ENCODE measurements at places on chromosomes 13 and 19.

DNA sequence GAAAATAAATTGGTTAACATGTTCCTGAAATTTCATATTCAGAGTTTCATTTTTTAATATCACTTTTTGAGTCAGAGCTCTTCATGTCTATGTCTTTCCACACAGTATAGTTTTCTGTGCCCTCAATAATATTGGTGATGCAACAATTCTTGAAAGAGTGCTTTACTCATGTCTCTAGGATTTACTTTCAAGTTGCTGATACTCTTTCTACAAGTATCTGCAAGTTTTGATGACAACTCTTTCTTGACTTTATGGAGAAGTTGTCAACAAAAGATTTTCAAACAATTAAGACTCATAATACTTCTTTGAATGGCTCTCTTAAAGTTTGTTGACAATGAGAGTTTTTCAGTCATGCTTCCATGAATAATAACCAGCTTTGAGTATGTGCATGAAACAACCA lies 561.7 kb downstream of the DIAPH3 start:
- DNase-seq: no peak

DNA sequence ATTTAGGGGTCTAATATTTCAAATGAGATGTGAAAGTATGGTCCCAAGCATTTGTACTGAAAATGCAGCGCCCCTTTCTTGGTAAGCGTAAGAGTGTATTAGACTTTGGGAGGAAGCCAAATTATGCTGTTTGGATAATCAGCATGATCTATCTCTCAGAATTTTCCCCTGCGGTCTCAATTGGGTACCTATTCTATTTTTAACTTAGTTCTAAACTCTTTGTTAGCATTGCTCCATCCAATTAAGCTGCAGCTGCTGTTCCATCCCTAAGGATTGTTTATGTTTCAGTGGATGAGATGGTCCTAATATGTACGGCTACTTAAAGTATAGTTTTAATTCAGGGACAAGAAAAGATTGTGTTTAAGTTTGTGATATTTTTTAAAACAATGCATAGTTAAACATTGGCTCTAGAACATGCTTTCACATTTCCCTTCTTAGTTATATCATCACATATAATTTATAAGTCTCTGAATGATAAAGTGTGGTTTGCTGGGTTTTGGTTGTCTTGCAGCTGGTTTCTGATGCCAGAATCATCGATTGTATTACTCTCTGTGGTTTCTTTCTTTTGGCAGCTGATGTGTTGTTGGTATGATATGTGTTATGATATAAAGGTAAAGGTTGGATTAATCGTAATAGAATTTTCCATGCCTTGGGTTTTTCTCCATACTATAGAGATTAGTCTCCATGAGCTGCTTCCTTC lies 15.0 kb downstream of the POLR1D start:
- no peak for DNase-seq

DNA sequence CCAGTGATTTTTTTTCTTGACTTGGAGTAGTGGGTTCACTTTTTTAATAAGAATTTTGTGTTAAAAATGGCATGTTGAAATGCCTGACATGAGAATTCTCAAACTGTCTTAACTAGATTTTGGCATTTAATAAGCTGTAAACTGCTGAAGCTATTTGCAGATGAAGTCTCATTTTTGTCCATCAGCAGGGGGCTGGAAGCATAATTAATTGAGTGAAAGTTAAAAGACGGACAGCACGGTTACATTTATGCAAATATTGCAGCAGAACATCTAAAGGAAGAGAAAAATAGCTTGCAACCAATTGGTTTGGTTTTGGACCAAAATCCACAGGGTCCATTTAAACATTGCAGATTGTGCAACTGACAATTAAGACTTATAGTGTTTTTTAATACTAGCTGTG lies 837.3 kb upstream of the KLHL1 start:
- no peak for DNase-seq

DNA sequence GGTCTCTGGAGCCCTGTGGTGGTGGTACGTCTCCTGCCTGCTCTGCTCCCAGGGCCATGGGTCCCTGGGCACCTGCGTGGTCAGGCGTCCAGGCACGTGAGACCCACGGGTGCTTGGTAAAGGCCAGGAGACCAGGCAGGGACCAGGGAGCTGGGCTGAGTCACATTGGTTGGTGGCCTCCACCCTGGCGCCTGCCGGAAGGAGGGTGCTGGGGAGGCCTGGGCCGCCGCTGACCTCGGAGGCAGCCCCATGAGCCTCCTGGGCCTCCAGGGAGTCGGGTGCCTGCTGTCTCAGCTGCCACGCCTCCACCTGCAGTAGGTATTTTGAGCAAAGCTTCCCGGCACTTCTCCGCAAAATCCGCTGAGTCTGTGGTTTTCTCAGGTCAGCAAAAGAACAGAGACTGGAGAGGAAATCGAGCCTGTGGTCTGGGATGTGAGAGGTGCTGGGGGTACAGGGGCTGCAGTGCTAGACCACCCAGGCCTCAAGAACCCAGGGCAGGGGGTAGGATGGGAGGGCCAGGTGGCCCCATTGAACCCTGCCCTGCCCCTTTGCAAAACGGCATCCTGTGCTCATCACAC lies 3.6 kb upstream of the PLK5 start:
- DNase-seq: no peak

DNA sequence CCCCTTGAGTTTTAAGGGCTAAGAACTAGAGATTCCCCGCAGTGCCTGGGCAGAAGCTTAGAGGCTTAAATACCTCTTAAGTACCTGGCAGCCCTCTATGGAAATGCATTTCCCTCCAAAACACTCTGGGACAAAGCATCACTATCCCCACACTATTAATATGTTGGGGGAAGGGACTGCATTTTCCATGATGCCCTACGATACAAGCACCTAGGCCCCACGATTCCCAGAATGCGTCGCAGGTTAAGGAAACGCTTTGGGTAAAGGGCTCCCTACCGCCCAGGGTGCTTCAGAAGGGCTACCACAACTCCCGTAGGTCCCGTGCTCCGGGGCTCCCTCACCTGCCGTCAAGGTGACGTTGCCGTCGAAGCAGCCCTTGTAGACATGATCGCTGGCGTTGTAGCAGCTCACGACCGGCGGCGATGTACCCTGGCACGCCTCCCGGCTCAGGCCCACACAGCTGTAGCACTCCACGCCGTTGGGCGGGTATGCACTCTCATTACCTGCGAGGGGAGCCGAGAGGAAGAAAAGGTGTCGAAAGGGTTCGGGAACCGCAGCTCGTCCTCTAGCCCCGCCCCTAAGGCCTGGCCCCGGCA lies 2.5 kb downstream of the LYPD3 start:
- no peak for DNase-seq

GRCh38 chr13:66475061-66475460 lies 755.1 kb downstream of the PCDH9 start:
- DNase-seq: no peak

GRCh38 chr13:113648216-113648610 lies 9.8 kb downstream of the ATP4B start:
- no peak for DNase-seq

DNA sequence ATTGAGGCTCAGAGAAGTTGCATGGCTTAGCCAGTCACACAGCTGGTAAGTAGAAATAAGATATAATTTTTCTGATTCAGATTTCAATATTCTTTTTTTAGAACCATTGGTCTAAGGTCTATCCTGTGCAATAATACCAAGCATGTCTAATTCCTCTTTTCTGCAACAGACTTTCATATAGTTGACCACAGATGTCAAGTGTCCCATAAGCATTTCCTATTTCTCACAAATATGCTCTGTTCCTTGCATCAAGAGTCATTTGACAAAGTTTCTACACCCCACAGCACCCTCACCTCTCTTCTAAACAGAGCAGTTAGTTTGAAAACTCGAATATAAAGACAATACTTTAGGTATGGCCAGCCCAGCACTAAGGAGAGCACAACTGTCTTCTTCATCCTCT lies 26.8 kb upstream of the SACS start:
- DNase-seq: peak; percentile 88

GRCh38 chr13:110645750-110646149 lies 30.4 kb downstream of the NAXD start:
- no peak for DNase-seq

- DNase-seq: no peak
Observed at GRCh38 chr19:31838163-31838815, 489.1 kb upstream of the TSHZ3 start.

DNA sequence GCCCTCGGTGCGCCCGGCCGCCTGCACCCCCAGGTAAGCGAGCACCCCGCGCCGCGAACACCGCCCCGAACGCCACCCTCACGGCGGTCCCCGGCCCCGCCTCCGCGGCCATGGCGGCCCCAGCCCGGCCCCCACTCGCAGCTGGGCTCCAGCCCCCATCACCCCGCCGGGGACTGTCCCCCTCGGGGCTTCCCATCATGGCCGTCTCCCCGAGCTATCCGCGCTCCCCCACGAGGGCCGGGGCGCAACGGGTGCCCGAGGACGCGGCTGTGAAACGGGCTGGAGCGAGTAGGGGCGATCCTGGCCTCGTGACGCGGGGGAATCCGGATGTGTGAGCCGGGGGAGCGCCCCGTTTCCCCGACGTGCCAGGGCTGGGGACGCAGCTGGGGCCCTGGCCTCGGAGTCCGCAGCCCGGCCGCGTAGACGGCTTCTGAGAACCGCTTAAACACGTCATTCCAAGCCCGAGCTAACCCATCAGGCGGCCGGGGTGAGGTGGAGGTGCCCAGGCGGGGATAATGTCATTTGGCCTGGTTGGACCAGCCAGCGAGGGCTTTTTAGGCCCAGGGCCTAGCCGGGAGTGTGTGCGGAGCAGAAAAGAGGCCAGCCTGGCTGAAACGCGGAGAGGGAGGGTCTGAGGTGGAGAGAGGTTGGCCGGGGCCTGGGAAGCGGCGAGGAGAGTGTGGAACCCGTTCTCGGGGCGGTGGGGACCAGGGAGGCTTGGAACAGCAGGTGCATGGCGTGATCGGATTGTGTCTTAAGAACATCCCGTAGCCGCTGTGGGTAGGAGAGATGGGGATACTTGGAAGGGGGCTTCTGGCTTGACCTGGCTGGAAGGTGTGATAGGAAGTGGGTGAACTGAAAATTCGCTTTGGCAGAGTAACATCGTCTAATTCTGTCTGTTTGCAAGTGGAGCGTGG lies 550 bp downstream of the CERS4 start:
- no peak for DNase-seq

DNA sequence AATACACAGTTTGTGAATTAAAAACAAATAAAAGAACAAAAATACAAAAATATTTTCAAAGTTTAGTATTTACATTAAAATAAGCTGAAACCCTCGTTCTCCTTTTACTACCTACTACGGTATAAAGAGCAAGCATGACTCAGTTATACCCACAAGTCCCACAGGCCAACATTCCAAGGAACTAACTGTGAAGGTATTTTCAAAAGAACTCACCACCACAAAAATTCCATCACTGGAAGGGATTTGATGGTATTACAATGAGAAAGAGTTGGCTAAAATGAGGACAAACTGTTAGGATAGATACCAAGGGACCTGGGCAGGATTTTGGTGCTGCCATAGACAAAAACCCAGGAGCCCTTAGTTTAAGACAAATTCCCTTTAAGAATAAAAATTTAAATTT lies 122.7 kb downstream of the TBC1D4 start:
- no peak for DNase-seq

- peak; percentile 86 for DNase-seq
Observed at GRCh38 chr13:75702476-75702875, 66.3 kb downstream of the LMO7 start.

DNA sequence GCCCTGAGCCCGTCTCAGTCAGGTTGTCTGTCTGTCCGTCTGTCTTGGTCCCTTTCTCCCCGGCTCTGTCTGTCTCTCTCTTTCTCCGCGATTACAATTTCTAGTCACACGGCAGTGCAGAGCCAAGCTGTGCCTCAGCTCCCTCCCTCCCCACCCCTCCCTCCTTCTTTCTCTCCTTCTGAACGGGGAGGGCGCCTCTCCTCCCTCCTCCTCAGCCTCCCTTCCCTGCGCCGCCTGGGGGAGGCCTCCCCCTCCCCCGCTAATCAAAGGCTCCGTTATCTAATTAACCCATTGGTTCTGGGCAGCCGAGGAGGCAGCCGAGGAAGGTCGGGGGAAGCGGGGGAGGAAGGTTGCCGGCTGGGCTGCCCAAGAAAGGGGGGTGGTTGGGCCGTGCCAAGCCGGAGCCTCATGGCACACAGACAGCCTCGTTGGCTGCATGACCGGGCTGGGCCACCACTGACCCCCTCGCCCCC lies 16.5 kb downstream of the LRRC4B start:
- DNase-seq: no peak

DNA sequence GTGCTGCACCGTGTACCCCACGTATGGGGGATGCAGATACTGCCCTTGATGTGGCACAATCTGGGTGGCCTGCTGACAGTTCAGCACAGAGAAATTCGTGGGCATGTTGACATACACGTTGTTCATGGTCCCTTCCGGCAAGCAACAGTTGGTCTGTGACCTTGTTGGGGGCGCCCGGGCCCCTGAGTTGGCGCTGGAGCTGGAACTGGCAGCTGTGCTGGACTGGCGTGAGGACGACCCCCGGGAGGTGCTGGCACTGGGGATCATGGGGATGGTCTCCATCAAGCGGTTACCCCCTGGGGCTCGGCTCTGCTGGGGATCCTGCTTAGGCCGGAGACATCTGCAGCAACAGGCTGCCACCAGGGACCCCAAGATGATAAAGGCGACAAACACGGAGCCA lies 5.2 kb downstream of the SHISA2 start:
- no peak for DNase-seq

DNA sequence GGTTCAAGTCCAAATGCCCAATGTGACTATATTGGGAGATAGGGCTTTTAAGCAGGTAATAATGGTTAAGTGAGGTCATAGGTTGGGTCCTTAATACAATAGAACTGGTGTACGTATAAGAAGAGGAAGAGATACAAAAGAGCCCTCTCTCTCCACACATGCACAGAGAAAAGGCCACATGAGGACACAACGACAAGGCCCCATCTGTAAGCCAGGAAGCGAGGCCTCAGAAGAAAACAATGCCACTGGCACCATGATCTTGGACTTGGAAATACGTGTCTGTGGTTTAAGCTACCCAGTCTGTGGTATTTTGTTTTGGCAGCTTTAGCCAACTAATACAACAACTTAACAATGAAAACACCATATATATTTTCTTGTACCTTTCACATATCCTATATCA lies 23.4 kb upstream of the RFC3 start:
- no peak for DNase-seq

- DNase-seq: peak; percentile 72
Observed at GRCh38 chr13:51549050-51549449, 35.2 kb upstream of the WDFY2 start.

GRCh38 chr19:16185768-16186123 lies 536 bp downstream of the FAM32A start:
- DNase-seq: no peak

DNA sequence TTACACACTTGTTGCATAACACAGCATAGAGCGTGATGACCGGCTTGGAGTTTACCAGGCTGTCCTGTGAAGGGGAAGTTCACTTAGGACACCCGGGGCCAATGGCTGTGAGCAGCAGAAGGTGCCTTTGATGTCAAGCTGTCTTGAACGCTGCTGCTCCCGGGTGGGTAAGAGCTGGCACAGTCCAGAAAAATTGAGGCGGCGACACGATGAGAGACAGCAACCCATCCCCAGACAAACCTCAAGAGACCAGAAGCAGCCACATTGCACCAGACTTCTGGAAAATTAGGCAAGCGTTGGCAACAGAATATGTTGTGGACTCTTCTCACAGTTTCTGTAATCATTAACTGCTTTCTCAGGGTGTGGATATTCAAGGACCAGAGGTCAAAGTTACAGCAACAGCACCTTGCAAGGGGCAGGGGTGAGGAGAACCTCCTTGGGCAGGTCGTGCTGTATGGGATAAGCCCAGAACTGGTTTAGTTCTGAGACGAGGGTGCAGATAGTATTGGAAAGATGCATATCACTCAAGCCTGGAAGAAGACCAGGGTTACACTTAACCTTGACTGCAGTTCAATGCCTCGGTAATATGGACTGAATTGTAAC lies 10.1 kb downstream of the NFILZ start:
- peak; percentile 88 for DNase-seq
